Prostate gland (tissue), 2 donors: ENCODE measurements at places on chromosomes 1 and 21. TPM values are rescaled to one million over a fixed set of nuclear protein-coding genes. Genes with fewer than 3 reads are reported as not detected.

- DNase-seq = no peak
- peaks cover 8% of the 10 kb centered on the region for H3K4me1 ChIP-seq
- H3K36me3 ChIP-seq = no peaks in the 10 kb centered on the region
- peak overlapping the region; percentile 43 for H3K4me3 ChIP-seq
These were observed 4.7 kb downstream of the BTBD19 start for GRCh38 chr1:44812822-44813543.

MAGI3 gene
- total RNA-seq = 23.2 TPM

DNA sequence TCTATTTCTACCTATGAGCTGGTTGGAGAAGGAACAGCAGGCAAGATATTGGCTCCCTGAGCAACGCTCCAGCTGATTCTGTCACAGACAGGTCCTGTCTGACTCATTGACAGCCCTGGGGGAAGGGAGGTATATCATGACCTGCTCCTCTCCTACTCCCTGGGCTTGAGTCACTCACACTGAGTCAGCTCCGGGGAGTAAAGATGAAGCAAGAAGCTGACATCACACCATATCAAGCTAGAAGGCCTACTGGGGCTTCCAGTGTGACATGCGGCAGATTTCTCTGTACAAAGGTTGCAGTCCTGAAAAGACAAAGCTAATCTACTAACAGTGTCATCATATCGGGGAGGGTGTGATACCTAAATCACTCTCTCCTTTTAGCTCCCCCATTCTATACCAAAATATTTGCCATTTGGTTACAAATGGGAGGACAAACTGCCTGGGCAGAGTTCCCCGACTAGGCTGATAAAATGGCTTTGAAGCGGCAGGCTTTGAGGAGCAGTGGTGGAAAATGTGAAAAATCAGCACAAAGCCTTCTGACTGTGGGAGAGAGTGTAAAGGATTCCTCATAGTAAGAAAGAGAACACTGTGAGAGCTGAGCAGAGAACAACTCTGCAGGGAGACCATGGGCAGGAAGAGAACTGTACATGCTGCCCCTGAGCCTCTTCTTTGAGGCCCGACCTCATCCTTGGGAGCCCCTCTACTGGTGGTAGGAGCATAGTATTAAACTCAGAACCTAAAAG lies 15.5 kb downstream of the PI4KB start:
- DNase-seq = peak; percentile 22
- H3K36me3 ChIP-seq = peaks cover 6% of the 10 kb centered on the region
- H3K27me3 ChIP-seq = no peaks in the 10 kb centered on the region
- H3K4me1 ChIP-seq = peaks cover 4% of the 10 kb centered on the region
- H3K4me3 ChIP-seq = no peak overlapping the region
- H3K27ac ChIP-seq = peak overlapping the region; percentile 29

RNU1-1 gene
- total RNA-seq = under 0.01 TPM

DNA sequence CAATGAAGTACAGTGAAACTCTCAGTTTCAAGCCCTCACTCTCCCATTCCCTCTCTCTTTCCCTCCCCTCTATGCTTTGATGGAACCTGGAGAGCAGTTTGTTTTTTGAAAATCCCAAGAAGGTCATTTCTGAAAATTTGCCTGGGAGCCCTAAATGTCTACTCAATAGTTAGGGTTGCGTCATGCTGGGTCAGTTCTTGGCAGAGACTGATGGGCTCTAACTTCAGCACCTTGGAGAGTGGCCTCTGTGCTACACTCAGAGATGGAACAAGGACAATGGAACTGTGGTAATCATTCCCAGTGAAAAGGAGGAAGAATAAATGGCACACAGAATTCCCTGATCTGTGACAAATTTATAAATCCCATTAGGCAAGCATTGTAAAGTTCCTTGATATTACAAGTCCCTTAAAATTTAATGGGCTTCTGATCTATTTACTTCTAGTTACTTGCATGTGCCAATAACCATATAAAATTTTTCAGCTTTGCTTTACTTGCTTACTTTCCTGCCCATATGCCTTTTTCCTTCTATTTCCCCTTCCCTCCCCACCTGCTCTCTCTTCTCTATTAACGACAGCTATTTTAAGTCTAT lies 182.9 kb upstream of the KCND3 start:
- H3K4me3 ChIP-seq = no peak overlapping the region
- H3K4me1 ChIP-seq = no peaks in the 10 kb centered on the region
- H3K36me3 ChIP-seq = no peaks in the 10 kb centered on the region
- peak; percentile 37 for DNase-seq

- H3K36me3 ChIP-seq = no peaks in the 10 kb centered on the region
- H3K4me1 ChIP-seq = no peaks in the 10 kb centered on the region
- H3K4me3 ChIP-seq = no peak overlapping the region
These were observed 166.8 kb upstream of the FMN2 start for GRCh38 chr1:239924741-239925350.

DNA sequence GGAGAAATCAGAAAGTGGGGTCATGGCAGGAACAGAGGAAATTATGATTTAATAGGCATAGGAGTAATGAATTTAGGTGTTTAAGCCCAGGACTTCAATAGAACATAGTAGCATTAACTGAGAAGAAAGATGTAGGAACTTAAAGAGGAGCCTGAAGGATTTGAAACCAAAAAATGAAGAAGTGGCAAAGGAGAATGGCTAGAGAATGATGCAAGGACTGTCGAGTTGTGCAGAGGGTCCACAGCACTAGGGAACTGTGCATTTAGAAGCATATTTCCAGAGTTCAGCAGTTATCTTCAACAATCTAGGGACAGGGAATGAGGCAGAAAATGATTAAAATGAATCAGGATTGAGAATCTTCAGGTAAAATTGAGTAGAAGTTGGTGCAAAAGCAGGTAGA lies 328.1 kb upstream of the LYPLAL1 start:
- no peak for DNase-seq
- H3K4me1 ChIP-seq = no peaks in the 10 kb centered on the region
- no peaks in the 10 kb centered on the region for H3K27me3 ChIP-seq
- H3K27ac ChIP-seq = no peak overlapping the region
- H3K36me3 ChIP-seq = no peaks in the 10 kb centered on the region
- H3K4me3 ChIP-seq = no peak overlapping the region

DNA sequence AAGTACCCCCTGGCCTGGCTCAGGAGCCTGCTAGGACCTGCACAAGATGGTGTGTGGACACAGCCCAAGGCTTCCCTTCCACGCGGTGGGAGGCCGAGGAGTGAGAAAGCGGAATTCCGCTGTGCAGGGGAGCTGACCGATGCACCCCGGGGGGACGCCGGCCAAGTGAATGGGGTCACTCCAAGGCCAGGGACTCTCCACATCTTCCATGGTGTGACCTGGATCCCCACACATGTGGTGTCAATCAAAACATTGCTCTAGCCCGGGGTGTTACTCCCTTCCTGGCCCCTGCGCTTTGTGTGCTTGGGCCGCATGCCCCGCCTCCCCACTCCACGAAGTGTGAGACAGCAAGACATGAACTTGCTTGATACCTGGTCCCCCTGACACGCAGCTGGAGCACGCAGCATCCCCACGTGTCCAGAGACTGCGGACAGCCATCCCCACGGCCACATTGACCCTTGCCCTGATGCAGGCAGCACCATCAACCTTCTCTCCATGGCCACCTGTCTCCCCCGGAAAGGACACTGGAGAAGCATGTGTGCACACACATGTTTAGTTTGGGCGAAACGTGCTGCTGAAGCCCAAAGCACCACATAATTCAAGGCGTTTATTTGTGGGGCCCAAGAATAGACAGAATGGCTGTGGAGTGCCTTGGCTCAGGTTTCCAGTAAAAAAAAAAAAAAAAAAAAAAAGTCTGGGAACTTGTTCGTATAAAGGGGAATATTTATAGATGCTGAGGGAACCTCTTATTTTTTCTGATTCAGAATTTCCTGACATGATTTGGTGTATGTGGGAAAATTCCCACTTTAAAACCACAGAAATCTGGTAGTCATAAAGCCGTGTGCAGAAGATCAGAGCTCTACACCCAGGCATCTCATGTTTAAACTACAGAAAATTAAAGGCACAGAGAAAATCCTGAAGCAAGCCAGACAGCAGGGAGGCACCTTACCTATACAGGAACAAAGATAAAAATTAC lies 171.7 kb downstream of the HUNK start:
- no peaks in the 10 kb centered on the region for H3K4me1 ChIP-seq
- no peak overlapping the region for H3K27ac ChIP-seq
- no peak for DNase-seq

ATP6V1G3 gene
- not detected for total RNA-seq

BPNT1 gene
- 20.0 TPM for total RNA-seq

DNA sequence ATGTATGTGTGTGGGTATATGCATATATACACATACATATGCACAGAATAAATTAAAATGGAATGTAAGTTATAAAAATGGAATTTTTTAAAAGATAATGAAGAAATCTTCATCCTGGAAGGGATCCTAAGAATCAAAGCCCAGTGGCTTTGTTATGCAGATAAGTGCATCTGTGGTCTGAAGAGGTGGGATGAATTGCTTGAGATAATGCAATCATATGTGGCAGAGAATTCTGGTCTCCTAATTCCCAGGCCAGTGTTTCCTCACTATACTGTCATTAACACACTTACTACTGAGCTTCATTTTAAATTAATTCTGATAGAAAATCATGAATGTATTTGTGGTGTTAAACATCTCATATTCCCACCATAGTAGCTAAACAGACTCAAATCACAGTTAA lies 86.7 kb upstream of the PRMT6 start:
- no peak overlapping the region for H3K4me3 ChIP-seq
- no peaks in the 10 kb centered on the region for H3K4me1 ChIP-seq
- no peaks in the 10 kb centered on the region for H3K36me3 ChIP-seq

GRCh38 chr1:92961896-92962752 lies 862 bp upstream of the DIPK1A start:
- peak overlapping the region; percentile 96 for H3K27ac ChIP-seq
- H3K4me1 ChIP-seq = no peaks in the 10 kb centered on the region
- DNase-seq = no peak
- H3K36me3 ChIP-seq = no peaks in the 10 kb centered on the region
- no peaks in the 10 kb centered on the region for H3K27me3 ChIP-seq

DNA sequence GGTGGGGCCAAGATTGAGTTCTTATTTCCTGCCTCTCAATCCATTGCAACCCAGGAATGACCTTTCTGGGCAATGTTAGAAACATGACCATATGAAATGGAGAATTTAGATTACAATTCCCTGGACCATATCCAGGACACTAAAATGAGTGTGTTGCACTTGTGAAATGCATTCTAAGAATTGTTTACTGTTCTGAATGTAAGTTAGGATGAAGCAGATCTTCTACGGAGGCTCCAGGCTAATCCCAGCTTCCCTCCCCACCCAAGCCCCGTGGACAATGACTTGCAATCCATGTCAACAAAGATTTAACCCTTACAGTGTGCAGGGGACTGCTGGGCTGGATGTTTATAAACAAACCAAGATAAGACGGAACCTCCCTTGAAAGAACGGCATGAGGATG lies 31.7 kb upstream of the HAO2 start:
- H3K36me3 ChIP-seq = no peaks in the 10 kb centered on the region
- no peak for DNase-seq
- no peaks in the 10 kb centered on the region for H3K27me3 ChIP-seq
- H3K27ac ChIP-seq = no peak overlapping the region
- no peaks in the 10 kb centered on the region for H3K4me1 ChIP-seq

DNA sequence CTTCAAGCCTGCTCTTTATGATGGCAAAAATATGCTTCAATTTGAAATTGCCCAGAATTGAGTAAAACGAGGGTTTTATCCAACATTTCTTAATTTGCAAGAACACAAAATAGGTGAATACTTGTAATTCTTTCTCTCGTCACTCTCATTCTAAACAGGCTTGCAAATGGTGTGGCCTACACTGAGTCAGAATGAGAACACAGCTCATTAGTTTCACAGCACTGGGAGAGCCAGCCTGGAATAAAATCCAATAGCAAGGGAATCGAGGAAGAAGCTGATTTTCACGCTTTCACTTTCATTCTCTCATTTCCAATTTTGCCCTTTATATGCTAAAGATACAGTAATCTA lies 537.5 kb downstream of the LTN1 start:
- no peaks in the 10 kb centered on the region for H3K4me1 ChIP-seq
- no peaks in the 10 kb centered on the region for H3K36me3 ChIP-seq
- H3K27me3 ChIP-seq = no peaks in the 10 kb centered on the region
- H3K27ac ChIP-seq = no peak overlapping the region
- no peak for DNase-seq

TRAF3IP3 gene
- total RNA-seq = 1.6 TPM

PCP4L1 gene
- 7.6 TPM for total RNA-seq

ARMH1 gene
- total RNA-seq = 1.0 TPM

DNA sequence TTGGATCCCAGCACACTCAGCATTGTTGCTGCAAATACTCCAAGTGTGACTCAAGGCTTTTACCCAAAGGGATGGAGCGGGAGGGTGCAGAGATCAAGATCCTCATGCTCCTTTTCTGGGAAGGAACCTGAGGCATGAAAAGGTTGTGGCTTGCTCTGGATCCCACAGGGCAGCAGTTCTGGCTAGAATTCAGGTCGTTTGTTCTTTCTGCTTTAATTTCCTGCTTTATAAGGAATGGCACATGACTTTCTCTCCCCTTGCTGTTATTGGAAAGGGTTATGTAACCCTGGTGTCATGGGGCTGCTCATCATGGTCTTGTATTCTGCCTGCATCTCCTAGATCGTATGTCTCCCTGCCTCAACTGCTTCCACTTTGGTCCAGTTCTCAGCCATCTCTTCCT lies 101.6 kb downstream of the NOS1AP start:
- H3K36me3 ChIP-seq = no peaks in the 10 kb centered on the region
- no peak overlapping the region for H3K27ac ChIP-seq

DNA sequence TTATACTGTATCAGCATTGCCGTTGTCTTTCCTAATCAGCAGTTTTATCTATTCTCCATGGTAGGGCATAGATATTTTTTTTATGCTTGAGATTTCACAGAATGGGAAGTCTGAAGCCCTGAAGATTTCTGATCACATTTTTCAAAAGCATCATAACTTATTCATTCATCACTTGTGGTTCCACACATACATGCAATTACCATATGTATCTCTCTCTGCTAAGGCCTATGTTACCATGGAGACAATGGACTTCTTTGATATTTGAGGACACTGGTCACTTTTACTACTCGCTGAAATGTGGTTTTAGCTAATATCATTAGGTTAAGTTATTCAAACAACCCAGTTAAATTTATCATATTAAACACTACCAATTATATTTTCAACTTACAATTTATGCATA lies 1827.0 kb downstream of the MRPL39 start:
- no peak overlapping the region for H3K27ac ChIP-seq
- H3K36me3 ChIP-seq = no peaks in the 10 kb centered on the region
- no peaks in the 10 kb centered on the region for H3K27me3 ChIP-seq
- no peaks in the 10 kb centered on the region for H3K4me1 ChIP-seq
- no peak overlapping the region for H3K4me3 ChIP-seq

TAS1R1 gene
- total RNA-seq = 1.5 TPM

TRIM58 gene
- 9.6 TPM for total RNA-seq

OR10J1 gene
- total RNA-seq = not detected
